Epithelial cell of alveolus of lung (primary cell): ENCODE measurements at places on chromosomes 7 and 10. TPM values are rescaled to one million over a fixed set of nuclear protein-coding genes. Genes with fewer than 3 reads are reported as not detected.

SPDYE1 gene
- not detected in 2 replicates for total RNA-seq

AGAP9 gene
- total RNA-seq: 1.3 and 4.6 TPM in 2 replicates

AGR3 gene
- total RNA-seq: not detected in 2 replicates

CRTAC1 gene
- total RNA-seq: not detected in 2 replicates

SPDYE2B gene
- not detected in 2 replicates for total RNA-seq

RNF32 gene
- 1.4 and 1.6 TPM in 2 replicates for total RNA-seq
